Activated CD8-positive, alpha-beta memory T cell treated with anti-CD3 and anti-CD28 coated beads for 24 hours (primary cell): ENCODE measurements at places on chromosomes 1 and 21.

- no peak for DNase-seq
Measured at GRCh38 chr1:1922956-1923833, 4.1 kb upstream of the TMEM52 start.

GRCh38 chr21:41878831-41879189, 334 bp downstream of the PRDM15 start:
- DNase-seq = no peak

DNA sequence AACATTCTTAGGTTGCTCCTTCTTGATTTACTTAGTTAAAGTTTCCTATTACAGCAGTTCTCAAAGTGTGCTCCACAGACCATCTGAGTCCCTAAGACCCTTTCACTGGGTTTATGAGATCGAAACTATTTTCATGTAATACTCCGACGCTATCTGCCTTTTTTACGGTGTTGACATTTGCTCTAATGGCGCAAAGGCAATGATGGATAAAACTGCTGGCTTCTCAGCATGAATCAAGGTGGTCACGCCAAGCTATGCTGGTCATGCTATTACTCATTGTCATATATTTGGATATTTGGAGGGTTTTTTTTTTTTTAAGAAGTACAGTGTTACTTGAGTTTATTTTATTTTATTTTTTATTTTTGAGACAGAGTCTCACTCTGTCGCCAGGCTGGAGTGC, 235.1 kb downstream of the KIF26B start:
- DNase-seq = no peak

DNA sequence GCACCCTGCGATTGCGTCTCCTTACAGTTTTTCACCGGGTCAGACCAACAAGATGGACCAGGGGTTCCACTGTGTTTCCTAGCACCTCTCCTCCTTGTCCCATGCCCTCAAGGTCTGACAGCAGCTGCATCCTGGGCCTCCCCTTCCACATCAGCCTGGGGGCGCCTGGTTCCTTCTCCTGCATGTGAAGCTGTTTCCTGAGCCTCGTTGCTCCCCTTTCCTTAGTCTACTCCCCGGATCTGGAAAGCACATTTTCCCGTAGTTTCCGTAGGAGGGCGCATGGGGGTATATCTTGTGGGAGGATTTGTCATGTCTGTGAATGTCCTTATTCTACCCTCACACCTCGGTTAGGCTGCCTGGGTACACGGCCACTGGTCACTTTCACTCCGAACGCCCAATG, 6.1 kb downstream of the PRDM15 start:
- DNase-seq = no peak

DNA sequence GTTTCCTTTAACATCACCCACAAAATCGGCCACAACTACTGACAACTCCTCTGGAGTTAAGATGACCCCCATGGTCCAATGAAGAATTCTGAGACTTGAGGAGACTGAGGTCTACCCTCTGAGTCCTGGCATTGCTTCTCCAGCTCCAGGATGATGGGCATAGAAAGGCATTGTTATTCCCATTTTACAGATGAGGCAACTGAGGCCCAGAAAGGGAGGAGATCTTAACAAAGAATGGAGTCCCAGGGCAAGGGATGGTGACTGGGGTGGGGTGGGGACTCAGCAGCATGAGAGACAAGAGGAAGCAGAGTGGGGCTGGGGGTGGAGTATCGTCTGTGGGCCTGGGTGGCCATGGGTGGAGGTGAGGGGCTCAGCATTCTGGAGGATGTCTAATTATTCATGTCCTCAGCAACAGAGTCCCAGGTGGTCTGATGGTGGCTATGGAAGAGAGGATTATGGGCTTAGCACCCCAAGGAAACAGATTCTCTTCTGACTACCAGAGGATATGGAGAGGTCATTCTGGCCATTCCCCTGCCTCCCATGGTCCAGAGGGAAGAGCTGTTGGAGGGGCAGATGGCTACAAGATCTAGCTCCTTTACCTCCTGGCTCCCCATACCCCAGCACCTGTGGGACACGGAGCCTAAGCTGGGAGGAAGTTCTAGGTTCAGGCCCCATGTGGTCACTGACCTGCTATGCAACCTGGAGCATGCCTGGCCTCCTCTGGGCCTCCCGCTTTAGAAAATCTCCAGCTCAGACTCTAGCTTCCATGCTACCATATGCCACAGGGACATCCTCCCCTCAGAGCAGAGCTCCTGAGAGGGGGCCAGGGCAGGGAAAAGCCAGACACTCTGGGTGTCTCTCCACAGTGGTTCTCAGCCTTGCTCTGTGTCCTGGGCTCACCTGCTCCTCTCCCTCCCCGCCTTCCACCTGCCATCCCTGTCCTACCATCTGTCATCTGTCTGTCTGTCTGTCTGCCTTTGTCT, 37.4 kb upstream of the DMBX1 start:
- DNase-seq = no peak

DNA sequence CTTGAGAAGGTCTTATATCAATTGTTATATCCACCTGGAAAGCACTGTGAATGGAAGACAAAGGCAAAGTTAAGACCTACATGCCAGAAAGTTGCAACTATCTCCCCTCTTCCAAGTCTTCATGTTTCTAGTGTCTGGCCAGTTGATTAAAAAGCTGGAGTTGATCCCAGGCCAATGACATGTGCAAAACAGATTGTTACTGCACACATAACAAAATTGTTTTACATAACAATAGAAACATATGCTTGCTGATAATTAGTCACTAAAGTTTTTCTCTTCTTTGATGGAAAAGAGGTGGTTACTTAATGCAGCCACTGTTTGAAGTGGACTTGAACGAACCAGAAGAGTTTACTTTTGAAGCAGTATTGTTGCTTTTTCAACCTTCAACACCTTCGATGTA, 158.2 kb downstream of the TGFBR3 start:
- no peak for DNase-seq

DNA sequence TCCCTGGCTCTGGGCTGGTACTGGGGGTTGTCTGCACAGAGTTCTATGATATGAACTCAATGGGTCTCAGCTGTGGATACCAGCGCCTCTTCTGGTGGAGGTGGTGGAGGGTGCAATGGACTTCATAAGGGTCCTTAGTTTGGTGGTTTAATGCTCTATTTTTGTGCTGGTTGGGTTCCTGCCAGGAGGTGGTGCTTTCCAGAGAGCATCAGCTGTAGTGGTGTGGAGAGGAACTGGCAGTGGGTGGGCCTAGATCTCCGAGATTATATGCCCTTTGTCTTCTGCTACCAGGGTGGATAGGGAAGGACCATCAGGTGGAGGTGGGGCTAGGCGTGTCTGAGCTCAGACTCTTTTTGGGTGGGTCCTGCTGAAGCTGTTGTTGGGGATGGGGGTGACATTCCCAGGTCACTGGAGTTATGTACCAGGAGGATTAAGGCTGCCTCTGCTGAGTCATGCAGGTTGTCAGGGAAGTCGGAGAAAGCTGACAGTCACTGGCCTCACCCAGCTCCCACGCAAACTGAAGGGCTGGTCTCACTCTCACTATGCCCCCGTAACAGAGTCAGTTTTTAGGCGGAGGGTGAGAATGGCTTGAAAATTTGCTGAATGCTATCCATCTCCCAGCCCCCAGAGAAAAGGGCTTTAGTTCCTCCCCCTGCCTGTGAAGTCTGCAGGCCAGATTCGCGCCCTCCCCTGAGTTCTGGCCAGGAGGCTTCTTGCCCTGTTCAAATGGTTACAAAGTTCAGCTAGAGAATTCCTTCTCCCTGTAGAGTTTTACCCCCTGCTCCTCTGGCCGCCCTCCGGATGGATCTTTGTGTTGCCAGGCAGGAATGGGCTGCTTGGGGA, 902.9 kb downstream of the LTN1 start:
- no peak for DNase-seq

GRCh38 chr1:85074365-85074964, 26.2 kb upstream of the MCOLN3 start:
- DNase-seq = no peak

DNA sequence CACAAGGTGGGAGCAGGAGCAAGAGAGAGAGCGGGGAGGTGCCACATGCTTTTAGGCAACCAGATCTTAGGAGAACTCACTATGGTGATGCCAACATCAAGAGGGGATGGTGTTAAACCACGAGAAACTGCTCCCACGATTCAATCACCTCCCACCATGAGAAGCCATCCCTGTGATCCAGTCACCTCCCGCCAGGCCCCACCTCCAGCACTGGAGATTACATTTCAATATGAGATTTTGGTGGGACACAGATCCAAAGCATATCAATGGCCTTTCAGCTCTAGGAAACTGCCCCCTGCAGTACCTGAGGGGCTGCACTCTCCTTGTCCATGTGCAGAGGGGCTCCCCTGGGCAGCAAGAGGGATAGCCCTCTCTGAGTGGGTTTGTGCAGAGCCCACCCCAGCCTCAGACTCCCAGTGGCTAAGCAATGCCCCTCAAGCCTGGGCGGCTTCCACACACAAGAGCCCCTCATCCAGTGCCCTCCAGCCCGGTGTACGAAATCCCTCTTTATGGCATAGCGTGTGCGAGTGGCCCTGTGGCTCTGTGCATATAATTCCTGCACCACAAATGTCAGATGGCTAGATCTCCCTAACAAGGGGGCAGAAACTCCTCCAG, 15.5 kb upstream of the PRDM16 start:
- DNase-seq = no peak

DNA sequence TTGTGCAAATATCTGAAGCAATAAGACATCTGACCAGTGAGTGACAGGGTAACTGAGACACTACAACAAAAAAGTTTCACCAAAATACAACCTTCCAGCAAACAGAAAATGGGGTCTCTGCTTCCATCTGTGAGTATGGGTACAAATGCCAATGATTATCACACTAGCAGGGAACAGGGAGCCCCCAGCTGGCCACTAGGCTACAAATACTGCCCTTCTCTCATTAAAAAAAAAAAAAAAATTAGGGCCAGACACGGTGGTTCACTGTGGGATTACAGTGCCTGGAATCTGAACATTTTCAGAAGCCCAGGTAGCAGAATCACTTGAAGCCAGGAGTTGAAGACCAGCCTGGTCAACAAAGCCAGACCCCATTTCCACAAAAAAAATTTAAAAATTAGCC, 48.4 kb upstream of the EDARADD start:
- no peak for DNase-seq

DNA sequence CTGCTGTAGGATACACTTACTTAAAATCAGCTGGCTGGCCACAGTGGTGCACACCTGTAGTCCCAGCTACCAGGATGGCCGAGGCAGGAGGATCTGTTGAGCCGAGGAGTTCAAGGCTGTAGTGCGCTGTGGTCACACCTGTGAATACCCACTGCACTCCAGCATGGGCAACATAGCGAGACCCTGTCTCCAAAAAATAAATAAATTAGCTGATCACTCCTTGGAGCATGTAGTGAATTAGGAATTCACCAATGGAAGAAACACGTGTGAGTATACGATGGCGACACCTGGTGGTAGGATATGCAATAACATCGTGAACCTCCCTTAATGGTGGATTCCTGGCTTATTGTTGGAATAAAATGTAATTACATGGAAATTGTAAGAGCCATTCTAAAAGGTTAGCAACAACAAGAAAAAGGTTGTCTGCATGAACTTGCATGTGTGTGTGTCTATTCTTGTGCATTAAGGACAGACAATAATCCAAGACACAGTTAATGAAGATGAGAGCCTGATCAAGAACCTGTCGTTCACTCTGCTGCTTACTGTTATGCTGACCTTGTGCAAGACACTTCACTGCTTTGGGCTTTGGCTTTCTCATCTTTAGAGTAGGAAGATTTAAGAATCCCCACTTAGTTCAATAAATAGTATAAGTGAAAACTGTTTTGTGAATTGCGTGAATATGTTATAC, 38.6 kb upstream of the COX20 start:
- DNase-seq = peak; percentile 78

- no peak for DNase-seq
Measured at GRCh38 chr1:104125266-104125665, 375.6 kb downstream of the AMY1C start.

DNA sequence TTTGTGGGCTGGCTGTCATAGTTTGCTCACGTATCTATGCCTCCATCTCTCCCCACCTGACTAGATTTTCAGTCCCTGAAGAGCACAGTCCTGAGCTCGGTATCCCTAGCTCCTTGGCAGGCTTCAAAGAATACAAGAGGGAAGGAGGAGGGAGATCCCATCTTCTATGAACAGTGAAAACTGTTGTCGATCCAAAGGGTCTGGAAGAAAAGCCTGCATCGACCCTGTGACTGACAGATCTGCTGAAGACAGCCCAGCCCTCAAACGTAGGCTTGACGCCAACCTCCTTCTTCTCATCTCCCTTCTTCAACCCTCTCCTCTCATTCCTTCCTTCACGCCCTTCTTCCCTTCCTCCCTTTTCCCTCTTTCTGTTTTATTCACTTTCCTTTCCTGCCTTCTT, 13.3 kb upstream of the ADORA1 start:
- no peak for DNase-seq
